ENCODE measurements at places on chromosomes 11 and 22. TPM values are rescaled to one million over a fixed set of nuclear protein-coding genes. Genes with fewer than 3 reads are reported as not detected.

The SNX32 gene
- total RNA-seq: not detected

The ENTHD1 gene
- not detected for total RNA-seq

The PKP3 gene
- 8.2 TPM for total RNA-seq

The MYO18B gene
- total RNA-seq: not detected

The MRGPRX2 gene
- total RNA-seq: not detected

The THAP7 gene
- 35.4 TPM for total RNA-seq

The RIMBP3B gene
- total RNA-seq: not detected

The CCDC87 gene
- total RNA-seq: 0.76 TPM

The POLD3 gene
- total RNA-seq: 3.3 TPM

The BTG4 gene
- total RNA-seq: not detected

The UBQLNL gene
- 0.25 TPM for total RNA-seq

The BTBD18 gene
- total RNA-seq: not detected

The UCP3 gene
- total RNA-seq: 0.16 TPM

The TCIRG1 gene
- 147 TPM for total RNA-seq

All from mesangial cell (primary cell).